ENCODE measurements at places on chromosomes 5 and 9.

DNA sequence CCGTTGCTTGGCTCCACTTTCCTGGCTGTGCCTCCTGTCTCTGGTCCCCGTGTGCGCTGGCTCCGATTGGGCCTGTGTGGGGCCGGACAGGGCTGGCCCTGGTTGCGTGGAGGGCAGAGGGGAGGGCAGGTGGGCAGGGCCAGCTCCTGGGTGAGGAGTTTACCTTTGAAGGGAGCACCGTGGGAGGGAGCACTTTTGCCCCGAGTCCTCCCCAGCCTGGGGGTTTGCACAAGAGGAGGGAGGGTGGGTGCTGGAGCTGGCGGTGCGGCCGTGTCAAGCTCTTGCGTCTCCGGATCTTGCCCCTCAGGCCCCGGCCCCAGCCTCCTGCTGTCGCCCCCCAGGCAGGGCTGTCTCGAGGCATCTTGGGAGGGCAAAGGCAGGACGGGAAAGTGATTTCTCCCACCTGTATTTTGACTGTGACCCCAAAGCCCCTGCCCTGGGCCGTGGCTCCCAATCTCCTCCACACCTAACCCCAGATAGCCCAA is 48.3 kb upstream of the EXOC3 start:
- DNase-seq = no peak

- DNase-seq = no peak
Measured at GRCh38 chr9:133614678-133615077, 5.5 kb upstream of the FAM163B start.

- DNase-seq = no peak
Measured at GRCh38 chr5:121199216-121199999, 652.3 kb upstream of the FTMT start.

- no peak for DNase-seq
Measured at GRCh38 chr5:157342822-157343402, 77.0 kb downstream of the CYFIP2 start.

DNA sequence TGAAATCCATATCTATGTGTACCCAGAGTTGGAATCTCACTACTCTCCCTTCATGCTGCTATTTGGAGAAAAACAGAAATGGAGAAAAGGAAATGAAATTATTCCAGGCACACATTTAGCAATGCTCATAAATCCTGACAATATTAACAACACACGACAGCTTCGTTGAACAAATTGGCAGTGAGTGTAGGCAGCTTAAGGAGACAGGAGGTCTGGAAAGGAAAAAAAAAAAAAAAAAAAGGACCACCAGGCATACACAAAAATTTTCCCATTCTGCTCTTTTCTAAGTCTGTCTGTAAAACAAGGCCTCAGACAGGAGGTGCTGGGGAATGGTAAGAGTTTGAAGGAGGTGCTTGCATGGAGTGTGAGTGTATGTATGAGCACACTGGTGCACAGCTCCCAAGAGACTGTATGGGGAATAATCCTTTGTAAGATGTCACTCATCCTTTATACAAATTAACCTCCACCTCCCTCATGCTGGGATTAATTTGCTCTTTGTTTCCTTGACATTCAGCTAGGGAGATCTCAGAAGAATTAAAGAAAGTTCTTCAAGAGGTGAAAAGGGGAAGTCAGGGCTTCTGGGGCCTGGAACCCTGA is 78.9 kb downstream of the ASTN2 start:
- no peak for DNase-seq

DNA sequence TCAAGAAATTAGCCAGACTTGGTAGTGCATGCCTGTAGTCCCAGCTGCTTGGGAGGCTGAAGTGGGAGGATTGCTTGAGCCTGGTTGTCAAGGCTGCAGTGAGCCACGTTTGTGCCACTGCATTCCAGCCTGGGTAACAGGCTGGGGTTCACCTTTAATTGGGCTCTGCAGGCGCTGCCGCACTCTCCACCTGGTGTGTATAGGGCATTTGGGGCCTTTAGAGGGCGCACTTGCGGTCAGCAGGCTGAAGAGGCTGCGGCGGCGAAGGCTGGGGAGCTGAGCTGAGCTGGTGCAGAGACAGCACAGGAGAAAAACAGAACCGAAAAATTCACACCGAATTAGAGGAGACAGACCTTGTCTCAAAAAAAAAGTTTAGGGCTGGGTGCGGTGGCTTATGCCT is 31.2 kb downstream of the CDK7 start:
- DNase-seq = no peak

GRCh38 chr5:169024421-169024820 is 276.5 kb downstream of the SLIT3 start:
- DNase-seq = no peak

- DNase-seq = no peak
Measured at GRCh38 chr5:56746553-56747339, 68.6 kb upstream of the MAP3K1 start.

DNA sequence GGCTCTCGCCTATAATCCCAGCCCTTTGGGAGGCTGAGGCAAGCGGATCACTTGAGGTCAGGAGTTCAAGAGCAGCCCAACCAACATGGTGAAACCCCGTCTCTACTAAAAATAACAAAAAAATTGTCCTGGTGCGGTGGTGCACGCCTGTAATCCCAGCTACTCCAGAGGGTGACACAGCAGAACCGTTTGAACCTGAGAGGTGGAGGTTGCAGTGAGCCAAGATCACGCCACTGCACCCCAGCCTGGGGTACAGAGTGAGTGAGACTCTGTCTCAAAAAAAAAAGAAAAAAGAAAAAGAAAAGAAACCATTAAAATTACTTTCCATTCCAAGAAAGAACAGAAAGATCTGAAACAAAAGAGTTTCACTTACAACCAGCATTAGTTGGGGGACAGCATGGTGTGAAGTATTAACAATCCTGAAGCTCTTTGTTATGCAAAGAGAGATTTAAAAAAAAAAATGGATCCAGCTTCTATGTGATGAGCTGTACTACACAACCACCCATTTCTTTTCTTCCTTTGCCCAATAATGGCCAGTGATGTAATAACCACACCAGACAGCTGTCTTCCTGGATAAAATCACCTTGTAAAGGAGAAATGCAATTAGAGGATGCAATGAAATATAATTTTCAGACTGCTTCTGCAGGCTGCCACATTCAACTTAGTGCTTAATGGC is 76.9 kb downstream of the MED27 start:
- DNase-seq = no peak

GRCh38 chr5:998246-999031 is 10.2 kb upstream of the NKD2 start:
- no peak for DNase-seq

- no peak for DNase-seq
Measured at GRCh38 chr9:8114826-8115225, 315.2 kb upstream of the DMAC1 start.

GRCh38 chr9:92760070-92760469 is 4.6 kb downstream of the BICD2 start:
- DNase-seq = no peak

DNA sequence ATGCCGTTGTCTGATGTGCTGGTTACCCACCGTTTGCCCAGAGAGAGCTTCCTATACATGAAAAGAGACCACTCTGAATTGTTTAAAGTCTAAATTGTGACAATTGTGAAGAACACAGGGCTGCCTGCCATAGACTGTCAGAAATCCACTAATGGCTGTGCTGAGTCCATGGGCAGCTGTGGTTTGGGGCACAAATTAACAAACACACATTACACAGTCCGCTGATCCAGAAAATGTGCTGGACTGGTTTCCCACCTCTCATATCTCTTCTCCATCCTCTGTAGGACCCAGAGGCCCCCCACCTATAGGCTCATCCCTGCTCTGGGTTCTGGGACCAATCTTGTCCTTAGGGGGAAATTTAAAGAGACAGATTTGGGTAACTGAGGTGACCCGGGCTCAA is 19.0 kb upstream of the LIFR start:
- DNase-seq = no peak

DNA sequence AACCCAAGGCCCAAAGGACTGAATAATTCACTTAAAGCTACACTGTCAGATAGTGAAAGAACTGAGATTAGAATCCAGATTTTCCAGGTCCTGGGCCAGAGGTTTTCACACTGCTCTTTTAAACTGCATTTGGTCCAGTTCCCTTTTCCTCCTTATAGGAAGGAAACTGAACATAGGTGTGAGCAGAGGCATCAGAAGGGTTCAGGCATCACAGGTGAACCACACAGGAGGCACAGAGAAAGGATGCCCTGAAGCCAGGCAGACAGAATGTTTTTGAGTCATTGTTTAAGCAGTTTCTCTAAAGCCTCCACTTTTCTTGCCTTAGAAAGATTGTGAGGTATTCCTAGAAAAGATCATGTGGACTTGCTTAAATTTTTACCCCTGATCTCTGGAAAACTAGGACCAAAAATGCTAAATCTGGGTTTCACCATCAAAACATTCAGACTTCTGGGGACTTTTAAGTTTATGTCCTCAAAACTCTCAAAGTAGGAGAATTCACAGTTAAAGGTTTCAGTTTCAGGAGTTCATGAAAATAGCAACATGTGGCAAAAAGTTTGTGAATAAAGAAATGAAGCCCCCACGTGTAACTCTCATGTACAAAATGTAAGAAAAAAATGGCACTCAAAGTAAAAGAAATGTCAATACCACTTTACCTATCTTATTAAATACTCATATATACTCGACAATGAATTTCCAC is 386.1 kb downstream of the NTRK2 start:
- no peak for DNase-seq

GRCh38 chr5:156883316-156883875 is 33.3 kb downstream of the PPP1R2B start:
- no peak for DNase-seq

DNA sequence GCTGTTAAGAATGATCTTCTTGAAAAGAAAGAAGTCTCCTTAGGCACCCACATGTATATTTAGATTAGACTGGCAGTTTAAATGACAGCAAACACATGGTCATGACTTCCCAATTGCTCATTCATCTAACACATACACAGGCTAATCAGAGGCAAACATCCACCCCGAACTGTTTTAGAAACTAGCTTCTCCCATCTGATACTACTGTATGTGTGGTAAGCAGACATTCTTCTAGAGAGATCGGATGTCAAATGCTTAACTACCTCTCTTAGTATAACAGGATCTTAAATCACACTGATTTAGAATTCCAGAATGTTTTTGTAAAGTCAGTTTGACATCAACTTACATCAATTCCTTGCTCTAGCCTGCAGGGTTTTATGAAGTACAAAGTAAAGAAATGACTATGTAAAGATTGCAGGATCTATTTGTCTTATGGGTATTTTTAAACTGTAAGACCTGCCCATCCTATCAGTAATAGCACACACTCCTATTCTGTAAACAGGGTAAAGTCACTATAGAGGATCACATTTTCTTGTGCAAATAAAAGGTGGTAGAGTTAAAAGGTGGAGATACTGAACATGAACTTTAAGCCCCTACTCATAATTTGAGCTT is 239.7 kb downstream of the MLLT3 start:
- no peak for DNase-seq

DNA sequence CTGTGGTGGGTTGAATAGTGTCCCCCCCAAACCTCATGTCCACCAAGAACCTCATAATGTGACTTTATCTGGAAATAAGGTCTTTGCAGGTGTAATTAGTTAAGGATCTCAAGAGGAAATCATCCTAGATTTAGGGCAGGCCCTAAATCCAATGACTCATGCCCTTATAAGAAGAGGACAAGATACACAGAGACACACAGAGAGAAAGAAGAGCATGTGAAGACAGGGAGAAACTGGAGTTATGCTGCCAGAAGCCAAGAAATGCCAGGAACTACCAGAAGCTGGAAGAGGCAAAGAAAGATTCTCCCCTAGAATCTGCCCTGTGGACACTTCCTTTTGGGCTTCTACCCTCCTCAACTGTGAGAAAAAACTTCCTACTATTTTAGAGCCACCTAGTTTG is 8.8 kb downstream of the FAM13B start:
- no peak for DNase-seq

DNA sequence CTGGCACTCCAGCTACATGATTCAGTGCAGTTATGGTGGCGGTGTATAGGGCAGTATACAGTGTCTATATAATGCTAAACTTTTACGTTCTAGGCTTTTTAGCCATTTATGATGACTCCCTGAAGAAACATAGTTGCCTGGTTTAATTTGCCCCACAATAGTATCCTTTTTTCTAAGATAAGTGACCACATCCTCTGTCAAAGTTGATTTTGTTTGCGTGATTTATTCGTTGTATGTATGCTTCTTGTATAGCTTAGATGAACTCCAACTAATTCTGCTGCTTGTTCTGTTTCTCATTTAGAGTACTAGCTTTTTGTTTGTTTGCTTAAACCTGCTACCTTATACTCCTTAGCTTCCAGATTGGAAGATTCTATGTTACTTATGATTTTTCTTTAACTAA is 83.6 kb downstream of the ERMP1 start:
- DNase-seq = no peak

- no peak for DNase-seq
Measured at GRCh38 chr5:90093751-90094485, 315.6 kb downstream of the CETN3 start.

DNA sequence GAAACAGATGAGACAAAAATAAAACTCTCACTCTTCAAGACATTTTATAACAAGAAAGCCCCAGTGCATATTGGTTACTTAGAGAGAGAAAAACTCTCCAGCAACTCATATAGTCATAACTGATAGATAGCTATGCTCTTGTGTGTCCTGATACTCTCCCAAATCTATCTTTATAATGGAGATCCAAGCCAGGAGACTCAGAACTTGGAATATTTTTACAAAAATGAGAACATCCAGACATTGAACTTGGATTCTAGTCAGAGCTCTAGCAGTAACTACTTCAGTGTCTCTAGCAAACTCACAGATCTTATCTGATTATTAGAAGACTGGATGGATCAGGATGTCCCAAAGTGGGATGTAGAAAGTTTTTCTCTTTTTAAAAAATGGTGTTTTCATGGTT is 412.7 kb upstream of the BRINP1 start:
- no peak for DNase-seq

GRCh38 chr5:40775085-40775845 is 19.5 kb upstream of the TTC33 start:
- DNase-seq = no peak

DNA sequence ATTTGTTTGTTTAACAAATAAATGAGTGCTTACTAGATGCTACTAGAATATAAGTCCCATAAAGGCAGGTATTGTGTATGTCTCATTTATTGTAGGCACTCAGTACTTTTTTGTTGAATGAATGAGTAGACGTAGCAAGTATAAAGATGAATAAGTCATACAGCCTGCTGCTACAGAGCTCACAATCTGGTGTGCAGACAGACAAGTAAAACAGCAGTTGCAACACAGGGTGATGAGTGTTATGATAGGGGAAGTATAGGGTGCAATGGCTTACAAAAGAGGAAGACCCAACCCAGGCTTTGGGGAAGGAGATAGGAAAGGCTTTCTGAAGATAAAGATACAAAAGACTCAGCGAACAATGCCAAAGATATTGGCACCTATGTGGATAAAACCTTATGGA is 47.7 kb downstream of the SH3RF2 start:
- DNase-seq = no peak

DNA sequence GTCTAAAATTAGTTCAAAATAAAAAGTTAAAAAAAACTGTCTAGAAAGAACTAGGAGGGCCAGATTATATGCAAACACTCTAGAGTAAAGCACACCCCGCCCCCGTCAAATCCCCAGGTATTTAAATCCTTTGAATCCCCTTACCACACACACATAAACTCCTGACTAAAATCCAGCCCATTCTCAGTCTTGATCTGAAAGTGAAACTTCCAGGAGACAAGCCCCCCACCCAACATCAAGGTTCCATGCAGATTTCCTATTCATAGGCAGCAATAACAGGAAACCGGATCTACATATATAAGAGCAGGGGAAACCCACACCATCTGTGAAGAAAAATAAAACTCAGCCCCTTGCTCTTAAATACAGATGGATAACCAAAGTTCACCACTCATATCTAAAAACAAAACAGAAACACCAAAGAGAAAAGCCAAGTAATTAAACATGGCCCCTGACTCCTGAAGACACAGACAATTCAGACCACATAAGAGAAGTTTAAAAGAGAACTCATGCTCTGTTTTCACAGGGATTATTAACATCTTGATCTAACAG is 42.3 kb downstream of the MARCHF3 start:
- peak; percentile 5 for DNase-seq
